ENCODE measurements at places on chromosomes 3 and 15.

GRCh38 chr3:178388473-178388872, 147.8 kb upstream of the KCNMB2 start:
- DNase-seq = no peak

GRCh38 chr3:45628746-45629145, 34.2 kb downstream of the LIMD1 start:
- DNase-seq = no peak

- DNase-seq = no peak
Observed at GRCh38 chr3:36933540-36934296, 11.1 kb downstream of the TRANK1 start.

DNA sequence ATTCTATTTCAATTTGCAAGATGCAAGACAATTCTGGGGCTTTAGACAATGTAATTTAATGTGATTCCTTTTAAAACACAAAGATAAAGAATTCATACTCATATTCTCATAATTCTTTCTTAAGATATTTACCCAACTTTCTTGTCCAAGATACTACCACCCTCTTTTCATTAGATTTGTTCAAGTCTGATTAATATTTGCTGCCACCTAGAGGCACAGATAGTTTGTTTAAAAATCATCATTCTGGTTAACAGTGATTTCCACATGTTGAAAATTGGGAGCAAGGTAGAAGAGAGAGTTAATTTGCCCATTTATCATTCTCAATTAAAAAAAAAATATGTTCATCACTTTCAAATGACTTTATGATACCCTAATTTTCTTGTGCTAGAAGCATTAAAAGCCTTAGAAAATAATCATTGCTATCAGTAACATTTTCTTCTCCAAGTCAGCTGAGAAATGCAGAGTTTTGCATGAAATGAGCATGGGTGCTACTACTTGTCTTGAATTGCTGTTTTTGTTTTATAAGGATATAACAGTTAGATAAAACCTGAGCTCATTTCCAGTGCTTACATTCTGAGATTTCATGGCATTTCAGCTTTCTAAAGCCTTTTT, 11.6 kb downstream of the TAMM41 start:
- no peak for DNase-seq

GRCh38 chr15:66704019-66704802, 2.2 kb downstream of the SMAD6 start:
- DNase-seq = no peak
